Cerebellum (tissue), 4 donors: ENCODE measurements at places on chromosomes 2 and 18.

GRCh38 chr18:8982416-8983183, 119.9 kb upstream of the NDUFV2 start:
- no peak for DNase-seq

GRCh38 chr2:229728370-229728769, 14.0 kb upstream of the DNER start:
- no peak for DNase-seq

- no peak for DNase-seq
Observed at GRCh38 chr18:52183107-52183506, 156.9 kb upstream of the DCC start.

DNA sequence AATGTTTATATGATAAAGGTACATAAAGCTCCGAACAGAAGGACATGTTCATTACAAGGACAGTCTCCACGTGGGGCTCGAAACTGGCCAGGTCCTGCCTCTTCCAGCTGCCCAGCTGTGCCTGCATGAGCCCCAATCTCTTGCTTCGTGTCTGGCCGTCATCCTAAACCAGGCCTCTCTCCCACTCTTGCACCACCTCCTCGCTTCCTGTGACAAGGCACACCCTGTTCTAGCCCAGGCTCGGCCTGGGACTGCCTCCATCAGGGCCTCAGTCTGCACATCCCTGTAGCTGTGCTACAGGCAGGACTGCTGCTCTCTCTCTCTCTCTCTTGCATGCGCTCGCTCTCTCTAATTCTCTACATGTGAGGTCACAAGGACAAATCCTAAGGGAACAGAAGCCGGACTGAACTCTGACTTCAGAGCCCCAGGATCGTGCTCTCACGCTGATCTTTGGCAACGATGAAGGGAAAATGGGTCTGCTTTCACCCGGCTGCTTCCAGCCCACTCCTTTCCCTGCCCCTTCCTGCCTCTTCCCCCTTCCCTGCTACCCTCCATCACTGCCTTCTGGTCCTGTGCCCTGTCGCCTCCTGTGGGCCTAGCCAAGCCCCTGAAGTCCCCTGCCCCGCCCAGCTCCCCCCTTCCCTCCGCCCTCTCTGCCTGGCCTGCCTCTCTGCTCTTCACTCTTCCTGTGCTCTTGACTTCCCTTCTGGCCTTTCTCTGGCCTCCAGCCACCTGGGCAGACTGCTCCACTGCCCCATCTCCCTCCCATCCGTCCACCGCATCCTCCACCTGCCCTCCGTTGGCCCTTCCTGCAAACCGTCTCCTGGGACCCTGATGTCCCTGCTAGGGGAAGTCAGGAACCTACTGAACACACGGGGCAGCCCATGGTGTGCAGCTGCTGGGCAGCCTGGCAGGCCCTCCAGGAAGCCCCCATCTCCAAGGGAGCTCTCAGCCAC, 7.8 kb upstream of the GPR55 start:
- no peak for DNase-seq

GRCh38 chr2:220987839-220988238, 584.3 kb downstream of the EPHA4 start:
- DNase-seq, result no peak

GRCh38 chr2:241767464-241768250, 9.0 kb upstream of the GAL3ST2 start:
- DNase-seq, result no peak
